ENCODE measurements at places on chromosomes 7 and 10.
A peak's percentile ranks its signal among the peaks of the same experiment; 100 is the strongest.

- DNase-seq: no peak
Observed at GRCh38 chr7:13062631-13063030, 375.2 kb downstream of the ARL4A start.

- DNase-seq: no peak
Observed at GRCh38 chr7:51295440-51296245, 21.0 kb downstream of the COBL start.

- no peak for DNase-seq
Observed at GRCh38 chr7:121872831-121873288, at the start of gene PTPRZ1. Gene PTPRZ1 (plus strand): TSS chr7:121873161. CDS start chr7:121873500, 339 bp downstream.

DNA sequence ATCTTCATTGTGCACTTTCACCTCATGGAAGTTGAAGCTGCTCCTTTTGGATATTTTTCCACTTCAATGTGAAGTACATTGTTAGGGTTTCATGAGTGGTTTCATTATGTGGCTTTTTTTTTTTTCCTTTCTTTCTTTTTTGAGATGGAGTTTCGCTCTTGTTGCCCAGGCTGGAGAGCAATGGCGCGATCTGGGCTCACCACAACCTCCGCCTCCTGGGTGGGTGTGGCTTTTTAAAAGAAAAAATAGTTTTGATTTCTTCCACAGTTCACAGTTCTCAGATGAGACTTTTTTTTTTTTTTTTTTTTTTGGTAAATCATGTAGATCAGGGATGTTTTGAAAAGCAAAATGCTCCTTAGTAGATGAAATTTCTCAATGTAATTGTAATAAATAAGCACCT is 652.3 kb upstream of the ANKRD30A start:
- no peak for DNase-seq

GRCh38 chr10:133088956-133089800 is 1.5 kb downstream of the ADGRA1 start:
- no peak for DNase-seq

GRCh38 chr10:125514206-125515162 is 168.5 kb downstream of the TEX36 start:
- DNase-seq: no peak

- DNase-seq: peak; percentile 60
Observed at GRCh38 chr7:2523461-2523936, 3.9 kb downstream of the LFNG start.

- no peak for DNase-seq
Observed at GRCh38 chr7:98568891-98569290, 48.2 kb upstream of the NPTX2 start.

DNA sequence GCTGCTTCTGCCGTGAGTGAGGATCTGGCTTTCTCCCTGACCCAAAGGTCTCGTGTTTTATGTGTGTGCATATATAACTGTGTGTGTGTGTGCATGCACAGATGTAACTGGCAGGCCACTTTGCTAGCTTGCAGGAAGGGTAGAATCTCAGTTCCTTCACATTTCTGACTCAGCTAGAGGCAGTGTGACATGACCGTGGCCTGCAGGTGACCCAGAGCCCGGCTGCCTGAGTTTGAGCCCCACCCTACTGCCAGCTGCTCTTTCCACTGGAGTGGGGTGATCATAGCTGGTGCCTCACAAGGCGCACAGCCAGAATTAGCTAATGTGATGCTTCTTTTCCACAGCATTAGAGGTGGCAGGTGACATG is 9.3 kb upstream of the MYL7 start:
- no peak for DNase-seq

GRCh38 chr7:80960244-80960795 is 41.5 kb upstream of the SEMA3C start:
- DNase-seq: no peak

DNA sequence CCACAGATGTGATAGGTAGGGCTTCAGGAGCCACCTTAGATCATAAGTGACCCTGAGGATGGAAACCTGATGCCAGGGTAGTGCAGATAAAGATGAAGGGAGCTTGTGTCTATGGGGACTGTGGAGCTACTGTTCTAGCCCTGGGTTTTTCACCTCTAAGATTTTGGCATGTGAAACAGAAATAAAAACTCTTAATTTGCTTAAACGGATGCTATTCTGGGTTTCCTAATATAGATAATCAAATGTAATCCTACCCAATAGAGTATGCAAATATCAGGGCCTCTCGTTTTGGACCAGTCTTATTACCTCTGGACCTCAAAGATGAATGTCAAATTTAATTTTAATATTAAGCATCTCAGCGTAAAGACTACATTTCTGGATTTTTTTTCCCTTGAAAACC is 49.3 kb downstream of the ABCB4 start:
- DNase-seq: no peak

- DNase-seq: no peak
Observed at GRCh38 chr10:34489973-34490745, 324.9 kb downstream of the PARD3 start.

DNA sequence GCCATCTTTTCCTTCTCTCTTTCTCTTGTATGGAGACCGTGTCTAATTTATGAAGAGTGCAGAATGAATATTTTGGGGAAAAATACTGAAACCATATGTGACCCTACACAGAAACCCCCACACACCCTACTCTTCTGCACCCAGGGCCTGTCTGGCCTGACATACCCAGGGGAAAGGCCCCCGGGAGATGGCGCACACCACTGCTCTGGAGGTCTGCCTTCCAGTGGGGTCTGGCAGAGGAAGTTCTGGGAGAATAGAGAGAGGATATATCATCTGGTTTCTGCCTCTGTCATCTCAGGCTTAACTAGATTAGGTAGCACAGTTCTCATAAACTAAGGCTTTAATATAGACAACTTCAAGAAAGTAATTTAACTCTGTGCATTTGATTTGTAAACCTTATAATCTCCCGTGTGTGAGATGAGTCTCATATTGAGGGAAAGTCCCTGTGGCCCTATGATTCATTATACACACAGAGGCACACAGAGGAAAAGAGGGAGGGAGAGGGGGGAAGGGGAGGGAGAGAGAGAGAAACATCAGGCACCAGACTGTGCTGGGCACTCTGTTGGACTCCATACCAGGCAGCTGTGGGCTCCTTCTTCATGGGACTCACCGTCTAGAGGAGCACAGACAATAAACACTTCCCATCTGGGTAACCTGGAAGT is 123.3 kb downstream of the AOAH start:
- no peak for DNase-seq

DNA sequence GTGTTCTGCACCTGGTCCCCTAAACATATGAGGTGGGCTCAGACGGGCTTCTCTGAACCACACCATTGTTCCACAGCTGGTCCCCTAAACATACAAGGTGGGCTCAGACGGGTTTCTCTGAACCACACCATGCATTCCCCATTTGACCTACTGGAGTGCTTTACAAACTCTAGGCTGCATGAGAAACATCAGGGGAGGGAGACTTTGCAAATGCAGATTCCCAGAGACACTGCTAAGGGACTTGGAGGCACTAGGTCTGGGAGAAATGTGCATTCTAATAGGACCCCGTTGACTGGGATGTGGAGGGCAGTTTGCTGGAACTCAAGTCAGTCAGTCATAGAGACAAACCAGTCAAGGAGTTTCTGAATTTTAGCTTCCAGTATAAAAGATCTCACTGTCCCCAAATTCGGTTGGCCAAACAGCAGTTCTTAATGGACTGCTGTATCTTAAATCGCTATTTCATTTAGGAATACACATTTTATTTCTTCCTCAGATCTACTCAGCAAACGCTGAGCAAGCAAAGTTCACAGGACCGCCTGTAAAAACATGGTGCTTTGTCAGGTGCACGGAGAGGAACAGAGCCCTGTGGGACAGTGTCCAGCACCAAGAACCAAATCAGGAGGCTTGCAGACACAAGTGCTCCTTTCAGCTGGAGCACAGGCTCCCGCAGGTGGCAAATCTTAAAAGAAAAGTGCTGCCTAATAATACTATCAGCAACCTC is 198.8 kb downstream of the SFMBT2 start:
- no peak for DNase-seq

DNA sequence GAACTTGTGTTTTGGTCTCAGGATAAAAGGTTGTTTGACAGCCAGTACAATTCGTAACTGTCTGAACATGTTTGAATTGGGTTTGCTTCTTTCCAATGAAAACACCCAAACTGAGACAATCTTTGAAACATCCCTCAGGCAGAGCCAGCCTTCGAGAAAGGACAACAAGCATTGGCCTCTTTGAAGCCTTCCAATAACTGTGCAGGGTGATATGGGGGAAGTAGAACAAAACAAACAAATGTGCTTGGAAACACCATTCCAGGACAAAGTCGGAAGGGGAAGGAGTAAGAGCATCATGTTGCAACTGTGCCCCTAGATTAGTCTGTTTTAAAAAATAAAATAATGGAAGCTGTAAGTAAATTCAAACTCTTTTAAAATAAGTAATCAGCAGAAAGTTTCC is 39.5 kb downstream of the IL2RA start:
- no peak for DNase-seq

- no peak for DNase-seq
Observed at GRCh38 chr7:116876664-116877442, 14.5 kb downstream of the CAPZA2 start.

DNA sequence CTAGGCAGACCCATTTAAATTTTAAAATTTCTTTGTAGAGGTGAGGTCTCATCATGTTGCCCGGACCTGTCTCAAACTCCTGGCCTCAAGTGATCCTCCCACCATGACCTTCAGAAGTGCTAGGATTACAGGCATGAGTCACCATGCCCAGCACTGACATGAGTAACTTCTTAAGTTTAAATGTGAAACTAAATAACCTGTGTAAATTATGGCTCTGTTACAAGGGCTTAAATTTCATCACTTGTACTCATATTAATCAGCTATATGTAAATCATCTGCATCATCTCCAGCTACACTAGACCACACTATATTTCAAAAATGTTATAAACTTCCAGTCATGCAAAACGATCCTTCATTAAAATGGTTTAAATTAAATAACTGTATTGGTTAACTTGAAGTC is 56.1 kb downstream of the ATAD1 start:
- DNase-seq: no peak

DNA sequence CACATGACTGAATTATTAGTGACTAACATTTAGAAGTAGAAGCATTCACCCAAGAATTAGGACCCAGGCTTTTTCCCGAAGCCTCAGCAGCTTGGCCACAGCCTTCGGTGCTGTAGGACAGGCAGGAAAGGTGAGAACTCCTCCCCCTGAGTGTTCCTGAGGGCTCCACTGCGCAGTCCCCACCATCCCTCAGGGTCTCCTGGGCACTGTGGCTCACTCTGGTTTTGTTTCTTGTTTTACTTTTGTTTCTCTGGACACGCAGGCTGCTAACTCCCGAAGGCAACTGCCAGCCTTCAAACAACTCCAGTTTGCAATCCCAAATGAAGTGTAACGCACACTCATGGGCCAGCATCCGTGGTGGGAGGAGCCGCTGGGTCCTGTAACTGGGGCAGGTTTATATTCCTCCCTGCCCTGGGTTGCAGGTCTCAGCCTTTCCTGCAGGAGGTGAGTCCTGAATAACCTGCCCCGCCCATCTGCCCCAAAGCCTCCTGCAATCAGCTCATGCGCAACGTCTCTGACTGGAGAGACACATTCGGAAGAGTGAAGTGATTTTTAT is 492.9 kb downstream of the PTPRN2 start:
- no peak for DNase-seq

DNA sequence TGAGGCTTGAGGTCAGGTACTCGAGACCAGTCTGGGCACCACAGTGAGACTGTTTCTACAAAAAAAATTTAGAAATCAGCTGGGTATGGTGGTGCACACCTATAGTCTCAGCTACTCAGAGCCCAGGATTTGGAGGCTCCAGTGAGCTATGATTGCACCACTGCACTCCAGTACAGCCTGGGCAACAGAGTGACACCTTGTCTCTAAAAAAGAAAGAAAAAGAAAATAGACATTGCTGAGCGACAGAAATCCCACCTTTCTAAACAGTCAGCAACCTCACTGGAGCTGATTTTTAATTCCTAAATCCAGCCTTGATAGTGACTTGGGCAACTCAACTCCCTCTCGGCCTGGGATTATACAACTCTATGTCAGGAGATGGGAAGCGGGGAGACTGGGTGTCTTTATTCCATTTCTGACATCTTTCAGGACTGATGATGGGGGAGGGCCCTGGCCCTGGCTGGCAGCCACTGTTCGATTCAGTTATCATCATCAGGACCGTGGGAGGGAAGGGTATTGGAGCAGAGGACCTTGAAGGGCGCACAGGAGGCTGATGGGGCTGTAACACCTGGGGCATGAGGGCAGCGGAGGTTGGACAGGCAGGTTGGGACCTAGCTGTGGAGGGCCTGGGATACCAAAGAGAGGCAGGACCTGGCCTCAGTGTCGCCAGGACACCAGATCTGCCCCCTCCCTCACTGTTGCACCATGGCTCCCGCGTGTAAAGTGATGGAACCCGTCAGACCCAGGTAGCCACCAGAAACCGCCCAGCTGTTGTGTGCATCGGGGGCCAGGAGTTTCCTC is 14.7 kb downstream of the HSPB1 start:
- DNase-seq: no peak

DNA sequence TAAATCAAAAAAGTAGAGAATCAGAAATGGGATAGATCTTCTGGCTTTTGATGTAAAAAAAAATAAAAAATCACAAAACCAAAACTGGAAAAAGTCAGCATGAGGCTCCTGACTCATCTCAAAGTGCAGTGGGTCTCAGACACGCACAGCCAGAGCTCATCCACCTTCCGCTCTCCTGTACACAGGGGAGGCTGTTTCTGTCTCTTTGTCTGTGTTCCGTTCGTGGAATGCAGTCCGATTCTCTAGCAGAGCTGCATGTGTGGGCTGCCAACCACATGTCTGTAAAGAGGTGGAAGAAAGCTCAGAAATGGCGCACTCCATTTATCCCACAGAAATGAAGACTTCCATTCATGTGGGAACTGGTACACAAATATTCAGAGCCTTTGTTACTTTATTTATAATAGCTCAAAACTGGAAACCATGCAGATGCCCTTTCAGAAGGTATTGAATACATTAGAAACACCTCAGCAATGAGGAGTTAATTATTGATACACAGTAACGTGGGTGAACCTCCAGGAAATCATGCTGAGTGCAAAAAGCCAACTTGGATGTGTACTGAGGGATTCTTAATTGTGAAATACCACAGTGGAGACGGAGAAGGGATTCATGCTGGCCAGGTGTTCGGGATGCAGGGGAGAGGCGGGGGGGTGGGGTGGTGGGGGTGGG is 123.3 kb downstream of the TRRAP start:
- no peak for DNase-seq

GRCh38 chr7:13792208-13792607 is 197.3 kb downstream of the ETV1 start:
- DNase-seq: no peak

- DNase-seq: no peak
Observed at GRCh38 chr7:158816995-158817394, 12.3 kb downstream of the ESYT2 start.

GRCh38 chr10:96600337-96600736 is 13.5 kb upstream of the TM9SF3 start:
- DNase-seq: no peak
